ENCODE measurements at places on chromosomes 7 and 10. TPM values are rescaled to one million over a fixed set of nuclear protein-coding genes. Genes with fewer than 3 reads are reported as not detected.
A peak's percentile ranks its signal among the peaks of the same experiment; 100 is the strongest.

GRCh38 chr10:131757285-131758058, 143.3 kb upstream of the PPP2R2D start:
- DNase-seq, result no peak

- DNase-seq, result no peak
These were observed 23.2 kb downstream of the CALCR start for GRCh38 chr7:93551063-93551895.

- DNase-seq, result no peak
These were observed 91.5 kb upstream of the LRRC4 start for GRCh38 chr7:128122576-128123290.

- no peak for DNase-seq
These were observed 125.6 kb downstream of the MYOF start for GRCh38 chr10:93356516-93356915.

DNA sequence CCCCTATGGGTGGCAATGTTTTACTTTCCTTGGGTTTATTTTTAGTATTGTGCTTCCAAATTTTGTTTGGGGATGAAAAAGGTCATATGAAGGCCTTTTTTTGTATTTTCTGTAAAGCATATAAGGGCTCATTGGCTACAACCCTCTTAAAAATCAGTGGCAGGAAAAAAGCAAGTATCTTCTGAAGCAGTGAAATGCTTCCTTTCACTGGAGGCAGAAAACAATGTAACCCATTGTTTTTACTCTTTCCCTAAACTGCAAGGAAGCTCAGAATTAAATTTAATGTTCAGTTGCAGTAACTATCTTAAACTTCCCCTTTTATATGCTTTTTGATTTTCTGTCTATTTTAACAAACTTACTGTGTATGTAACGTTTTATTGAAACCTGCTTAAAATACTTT, 148.7 kb upstream of the LYZL1 start:
- DNase-seq, result no peak

The SORCS1 gene
- 0.21 TPM for total RNA-seq

The BPGM gene
- total RNA-seq, result 29.2 TPM

DNA sequence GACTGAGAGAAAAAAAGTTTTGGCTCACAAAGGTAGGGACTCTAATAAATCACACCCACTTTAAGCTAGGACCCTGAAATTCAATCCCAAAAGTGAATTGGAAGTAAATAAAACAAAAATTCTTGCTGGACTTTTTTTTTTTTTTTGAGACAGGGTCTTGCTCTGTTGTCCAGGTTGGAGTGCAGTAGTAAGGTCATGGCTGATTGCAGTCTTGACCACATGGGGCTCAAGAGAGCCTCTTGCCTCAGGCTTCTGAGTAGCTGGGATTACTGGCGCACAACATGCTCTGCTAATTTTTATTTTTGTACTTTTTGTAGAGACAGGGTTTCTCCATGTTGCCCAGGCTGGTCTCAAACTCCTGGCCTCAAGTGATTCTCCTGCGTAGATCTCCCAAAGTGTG, 5.0 kb upstream of the LUC7L2 start:
- DNase-seq, result no peak

DNA sequence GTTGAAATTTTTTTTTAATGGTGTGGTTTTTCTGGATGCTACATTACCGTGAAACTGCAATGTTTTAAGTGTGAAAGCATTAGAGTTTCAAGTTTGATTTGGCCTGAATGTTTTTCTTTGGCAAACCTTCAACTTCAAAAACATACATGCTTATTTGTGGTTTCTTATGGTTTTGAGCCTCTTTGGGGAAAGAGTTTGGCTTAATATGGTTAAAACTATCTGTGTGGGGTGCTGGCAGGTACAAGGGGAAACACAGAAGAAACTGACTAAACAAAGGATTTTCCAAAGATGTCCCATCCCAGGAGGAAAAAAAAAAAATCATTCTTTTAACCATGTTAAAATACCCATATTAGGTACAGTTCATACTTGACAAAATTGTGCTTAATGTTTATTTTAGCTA, 121.1 kb downstream of the HGF start:
- no peak for DNase-seq

DNA sequence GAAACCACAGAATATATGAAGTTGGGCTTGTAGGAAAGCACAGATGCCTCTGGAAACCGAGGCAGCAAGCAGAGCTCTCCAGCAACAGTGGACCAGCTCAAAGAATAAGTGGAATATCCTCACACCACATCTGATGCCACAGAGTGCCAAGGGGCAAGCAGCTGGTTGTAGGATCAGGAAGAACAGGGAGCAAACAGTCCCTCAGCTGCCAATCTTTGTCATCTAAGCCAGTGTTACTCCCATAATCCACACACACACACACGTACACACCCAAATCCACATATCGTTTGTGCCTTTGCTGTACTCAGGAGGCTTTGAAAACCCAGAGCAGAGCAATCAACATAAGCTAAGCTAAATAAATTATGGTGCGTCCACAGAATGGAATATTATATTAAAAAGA, 20.7 kb upstream of the SEC24C start:
- no peak for DNase-seq

DNA sequence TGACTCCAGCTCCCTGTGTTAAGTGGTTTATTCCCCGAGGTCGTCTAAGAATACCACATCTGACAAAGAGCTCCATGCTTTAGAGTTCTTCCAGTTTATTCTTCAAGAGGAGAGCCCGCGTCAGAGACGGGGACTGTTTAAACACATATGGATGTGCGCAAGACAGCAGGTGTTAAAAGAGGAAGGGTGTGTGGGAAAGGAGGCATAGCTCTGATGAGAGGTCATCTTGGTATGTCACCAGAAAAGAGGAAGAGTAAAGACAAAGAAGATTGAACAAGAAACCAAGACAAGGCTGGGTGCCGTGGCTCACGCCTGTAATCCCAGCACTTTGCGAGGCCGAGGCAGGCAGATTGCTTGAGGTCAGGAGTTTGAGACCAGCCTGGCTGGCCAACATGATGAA, 258.7 kb downstream of the CCDC3 start:
- no peak for DNase-seq

DNA sequence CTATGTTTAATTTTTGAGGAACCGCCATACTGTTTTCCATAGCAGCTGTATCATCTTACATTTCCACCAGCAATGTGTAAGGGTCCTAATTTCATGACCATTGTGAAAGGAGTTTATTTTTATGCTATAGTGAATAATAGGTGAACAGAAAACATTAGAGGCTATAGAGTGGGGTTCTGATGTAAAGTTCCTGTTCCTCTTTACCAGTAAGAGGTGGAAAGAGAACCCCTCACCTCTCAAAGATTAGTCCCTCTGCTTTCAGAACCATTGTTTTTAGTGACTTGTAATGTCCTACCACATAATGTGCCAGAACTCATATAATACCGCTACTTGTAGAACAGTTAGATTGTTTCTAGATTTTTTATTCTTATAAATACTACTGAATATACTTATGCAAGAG, 34.2 kb downstream of the SUFU start:
- DNase-seq, result no peak

GRCh38 chr10:102633287-102633686, 11.0 kb upstream of the TRIM8 start:
- DNase-seq, result no peak

- DNase-seq, result no peak
These were observed 9.6 kb downstream of the EMX2 start for GRCh38 chr10:117552156-117552631.

The TSPAN12 gene
- total RNA-seq, result not detected

GRCh38 chr10:10361301-10361885, 656.3 kb upstream of the CELF2 start:
- no peak for DNase-seq

DNA sequence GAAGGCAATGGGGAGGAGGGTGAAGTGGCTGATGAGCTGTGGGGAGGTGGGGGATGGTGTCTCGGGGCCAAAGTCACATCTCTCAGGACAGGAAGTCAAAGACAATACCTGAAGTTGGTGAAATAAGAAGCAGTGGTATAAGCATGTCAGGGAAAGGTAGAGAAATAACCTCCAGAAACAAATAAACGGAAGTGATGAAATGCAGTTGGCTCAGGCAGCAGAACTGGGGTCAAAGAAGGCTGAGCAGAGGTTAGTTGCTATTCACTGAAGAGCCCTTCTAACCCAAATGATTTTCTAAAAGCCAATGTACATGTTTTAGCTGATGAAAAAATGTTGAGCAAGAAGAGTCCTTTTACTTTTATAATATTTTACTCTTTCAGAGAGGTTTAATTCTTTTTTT, 78.6 kb upstream of the ADRB1 start:
- DNase-seq, result no peak

The AKR1B15 gene
- not detected for total RNA-seq

- no peak for DNase-seq
These were observed at the start of gene SLIT1 for GRCh38 chr10:97185326-97186058. SLIT1 (minus strand) TSS chr10:97185959; CDS start chr10:97185674, 285 bp downstream.

The MBL2 gene
- total RNA-seq, result not detected

- no peak for DNase-seq
These were observed 21.6 kb downstream of the CHN2 start for GRCh38 chr7:29216128-29216527.

DNA sequence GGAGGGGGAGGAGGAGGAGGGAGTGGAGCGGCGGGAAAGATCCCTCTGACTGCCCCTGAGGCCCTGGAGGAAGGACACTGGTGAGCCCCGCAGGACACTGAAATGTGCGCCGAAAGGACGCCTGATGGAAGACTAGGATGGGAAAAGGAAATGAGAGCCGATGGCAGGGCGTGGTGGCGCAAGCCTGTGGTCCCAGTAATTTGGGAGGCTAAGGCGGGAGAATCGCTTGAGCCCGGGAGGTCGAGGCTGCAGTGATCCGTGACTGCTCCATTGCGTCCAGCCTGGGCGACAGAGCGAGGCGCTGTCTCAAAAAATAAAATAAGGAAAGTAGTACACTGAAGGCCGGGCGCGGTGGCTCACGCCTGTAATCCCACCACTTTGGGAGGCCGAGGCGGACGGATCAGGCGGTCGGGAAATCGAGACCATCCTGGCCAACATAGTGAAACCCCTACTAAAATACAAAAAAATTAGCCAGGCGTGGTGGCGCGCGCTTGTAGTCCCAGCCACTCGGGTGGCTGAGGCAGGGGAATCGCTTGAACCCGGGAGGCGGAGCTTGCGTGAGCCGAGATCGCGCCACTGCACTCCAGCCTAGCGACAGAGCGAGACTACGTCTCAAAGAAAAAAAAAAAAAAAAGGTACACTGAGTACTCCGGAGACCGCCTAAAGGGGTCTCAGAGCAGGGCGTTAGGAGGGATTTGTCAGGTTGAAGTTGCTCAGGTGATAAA, 561 bp upstream of the HNRNPF start:
- peak; percentile 72 for DNase-seq

GRCh38 chr7:158849442-158849767, 7.0 kb upstream of the DYNC2I1 start:
- DNase-seq, result no peak

- DNase-seq, result no peak
These were observed 16.8 kb downstream of the NOBOX start for GRCh38 chr7:144386741-144387140.

DNA sequence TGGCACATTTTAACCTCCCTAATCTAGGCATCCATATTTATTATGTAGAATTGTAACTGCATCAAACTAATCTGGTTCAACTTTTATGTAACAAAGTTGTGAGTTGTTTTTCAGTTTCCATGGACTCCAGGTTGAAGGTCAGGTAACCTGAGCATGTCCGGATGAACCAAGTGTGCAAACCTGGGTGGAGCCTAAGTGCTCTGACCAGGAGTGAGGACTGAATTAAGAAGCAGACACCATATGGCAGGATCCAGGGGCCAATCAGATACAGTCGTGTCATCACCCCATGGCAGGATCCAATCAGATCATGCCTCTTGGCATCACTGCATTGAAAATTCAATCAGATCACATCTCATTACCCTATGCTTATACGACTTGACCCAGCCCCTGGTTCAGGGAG, 41.2 kb upstream of the PHYHIPL start:
- no peak for DNase-seq

DNA sequence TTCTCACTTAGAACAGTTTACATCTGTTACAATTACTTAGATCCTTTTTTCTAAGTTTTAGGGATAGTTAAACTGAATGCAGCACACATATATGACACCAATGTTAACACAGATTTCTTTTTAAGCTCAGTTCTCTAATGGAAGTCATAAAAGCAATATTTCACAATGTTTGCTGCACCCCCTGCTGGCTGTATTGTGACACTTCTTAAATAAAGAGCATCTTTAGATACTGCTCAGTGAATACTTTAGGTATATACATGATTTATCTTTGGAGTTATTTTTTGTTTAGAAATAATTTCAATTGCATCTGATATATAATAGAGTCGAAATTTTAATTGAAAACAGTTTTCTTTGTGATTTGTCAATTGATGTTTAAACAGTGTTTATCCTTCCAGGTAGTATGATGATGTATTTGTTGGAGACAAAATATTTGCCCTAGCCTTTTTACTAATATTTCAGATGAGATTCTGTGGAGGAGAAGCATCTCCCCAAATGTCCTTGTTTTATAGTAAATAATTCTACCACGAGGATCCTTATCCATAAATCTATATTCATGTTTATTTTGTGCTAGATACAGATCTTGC, 174.4 kb downstream of the ST7 start:
- no peak for DNase-seq

DNA sequence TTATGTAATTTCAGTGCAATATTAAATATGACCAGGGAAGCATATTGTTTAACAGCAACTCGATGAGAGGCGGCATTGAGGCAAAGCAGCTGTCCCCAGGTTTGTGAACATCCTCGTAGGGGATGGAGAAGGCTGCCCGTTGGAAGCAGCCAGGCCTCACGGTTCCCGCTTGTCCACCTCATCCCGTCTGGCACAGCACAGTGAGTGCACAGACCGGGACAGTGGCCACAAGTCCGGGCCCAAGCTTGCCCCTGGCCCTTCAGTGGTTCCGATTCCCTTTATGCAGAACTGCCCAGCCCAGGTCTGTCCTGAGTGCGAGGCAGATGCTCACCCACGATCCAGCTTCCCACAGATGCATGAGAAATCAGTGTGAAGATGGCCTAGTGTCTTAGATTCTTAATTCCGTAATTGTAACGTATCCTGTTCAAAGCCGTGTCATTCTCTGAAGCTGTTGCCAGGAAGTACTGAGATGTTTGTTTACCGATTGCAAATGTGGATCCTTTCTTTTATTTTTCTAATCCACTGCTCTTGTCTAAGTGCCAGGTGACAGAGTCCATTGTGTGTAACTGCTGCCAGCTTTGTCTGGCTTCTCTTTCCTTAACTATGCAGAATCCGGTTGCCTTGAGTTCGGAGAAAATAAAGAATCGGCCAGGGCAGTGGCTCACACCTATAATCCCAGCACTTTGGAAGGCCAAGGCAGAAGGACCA, 35.5 kb downstream of the PFKP start:
- no peak for DNase-seq

GRCh38 chr7:2785071-2785500, 59.0 kb downstream of the GNA12 start:
- DNase-seq, result no peak

GRCh38 chr10:20240643-20241042, 424.4 kb downstream of the PLXDC2 start:
- no peak for DNase-seq

The CPXM2 gene
- not detected for total RNA-seq

DNA sequence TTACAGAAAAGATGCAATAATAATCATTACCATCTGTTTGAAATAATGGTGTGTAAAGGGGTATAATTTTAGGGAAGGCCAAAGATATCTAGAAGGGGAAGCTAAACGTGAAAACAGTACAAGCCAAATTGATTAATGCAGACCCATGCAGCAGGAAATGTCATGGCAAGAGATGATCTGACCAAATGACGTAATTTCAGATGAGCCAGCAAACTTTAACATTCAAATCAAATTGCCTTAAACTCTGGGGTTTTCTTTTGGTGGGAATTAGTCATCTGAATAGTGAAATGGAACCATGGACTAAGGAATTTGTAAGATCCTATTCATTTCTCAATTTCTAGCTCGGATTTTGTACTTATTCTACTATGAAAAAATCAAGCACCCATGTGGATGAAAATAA, 21.4 kb upstream of the SCIN start:
- no peak for DNase-seq

The STK31 gene
- not detected for total RNA-seq
